ENCODE measurements at places on chromosomes 2 and 18.

DNA sequence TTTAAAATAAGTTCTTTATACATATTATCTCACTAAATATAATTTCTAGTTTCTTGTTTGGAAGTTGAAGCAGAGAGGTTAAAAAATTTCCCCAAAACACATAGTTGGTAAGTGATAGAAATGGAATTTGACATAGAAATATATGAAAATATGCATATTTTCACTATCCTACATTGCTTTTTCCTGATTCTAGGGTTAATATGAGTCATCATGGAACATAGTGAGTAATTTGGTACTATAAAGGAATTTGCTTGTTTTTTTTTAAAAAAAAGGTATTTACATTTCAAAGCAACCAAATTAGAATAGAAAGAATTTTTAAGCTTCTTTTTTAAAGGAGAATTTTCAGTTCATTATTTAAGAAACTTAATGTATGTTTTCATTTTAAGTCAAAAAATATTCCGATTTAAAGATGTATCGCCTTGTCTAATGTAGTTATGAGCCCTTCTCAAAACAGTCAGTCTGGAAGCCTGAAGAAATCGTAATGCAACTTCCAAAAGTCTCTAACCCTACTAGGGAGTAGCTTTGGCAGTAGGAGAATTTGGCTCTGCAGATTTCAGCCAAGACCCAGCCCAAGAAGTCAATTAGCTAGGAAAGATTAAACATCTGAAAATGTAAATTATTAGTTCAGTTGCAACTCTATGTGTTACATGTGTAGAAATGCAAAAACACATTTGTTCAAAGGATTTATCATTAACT lies 147.3 kb downstream of the RDH14 start:
- DNase-seq = no peak

GRCh38 chr2:29236074-29236473 lies 120.9 kb downstream of the CLIP4 start:
- no peak for DNase-seq

DNA sequence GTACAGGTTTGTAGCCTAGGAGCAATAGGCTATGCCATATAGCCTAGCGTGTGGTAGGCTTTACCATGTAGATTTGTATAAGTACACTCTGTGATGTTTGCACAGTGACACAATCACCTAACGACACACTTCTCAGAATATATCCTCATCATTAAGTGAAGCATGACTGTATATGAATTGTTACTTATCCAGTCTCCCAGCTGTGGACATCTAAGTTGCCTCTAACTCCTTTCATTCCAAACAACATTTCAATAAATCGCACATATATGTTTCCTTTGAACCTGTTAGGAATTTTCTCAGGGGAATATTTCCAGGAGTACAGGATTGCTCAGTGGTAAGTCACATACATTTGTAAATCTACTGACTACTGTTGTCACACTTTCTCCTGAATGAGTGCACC lies 90.0 kb downstream of the ARHGAP15 start:
- DNase-seq = no peak

DNA sequence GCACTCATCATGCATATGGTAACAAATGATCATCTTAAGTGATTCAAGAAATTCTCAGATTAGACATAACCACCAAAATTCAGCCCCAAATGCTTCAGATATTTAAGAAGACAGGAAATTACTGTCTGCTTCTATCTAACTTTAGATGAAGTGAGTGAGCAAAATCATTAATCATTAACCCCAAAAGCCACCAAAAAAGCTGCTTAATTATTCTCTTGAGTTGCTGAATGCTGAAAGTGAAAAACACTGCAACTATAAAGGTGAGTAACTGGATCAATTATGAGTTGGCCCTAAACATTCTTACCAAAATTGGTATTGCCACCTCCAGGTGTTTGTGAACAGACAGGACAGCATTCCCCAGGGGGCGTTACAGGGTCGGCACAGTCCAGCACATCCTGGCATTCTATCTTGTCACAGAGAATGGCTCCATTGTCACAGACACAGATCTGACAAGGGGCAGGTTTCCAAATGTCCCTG lies 69.6 kb downstream of the COL5A2 start:
- DNase-seq = no peak

DNA sequence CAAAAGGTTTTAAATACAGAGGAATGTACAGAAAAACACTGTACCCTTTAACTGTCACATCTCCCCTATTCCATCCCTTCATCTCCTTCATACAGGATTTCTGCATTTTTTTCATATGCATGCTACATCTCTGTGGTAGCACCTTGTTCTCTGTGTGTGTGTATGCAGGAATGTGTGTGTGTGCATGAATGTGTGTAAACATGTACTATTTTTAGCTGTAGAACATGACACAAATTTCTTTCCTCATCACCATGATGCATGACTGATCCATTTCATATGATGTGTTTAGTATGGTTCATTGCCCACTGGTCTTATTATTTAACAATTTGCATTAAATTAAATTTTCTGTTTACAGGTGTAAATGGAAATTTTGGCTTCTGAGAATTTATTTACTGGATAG lies 21.5 kb upstream of the ZEB2 start:
- DNase-seq = no peak

- no peak for DNase-seq
Observed at GRCh38 chr2:60858897-60859311, 22.5 kb upstream of the REL start.

DNA sequence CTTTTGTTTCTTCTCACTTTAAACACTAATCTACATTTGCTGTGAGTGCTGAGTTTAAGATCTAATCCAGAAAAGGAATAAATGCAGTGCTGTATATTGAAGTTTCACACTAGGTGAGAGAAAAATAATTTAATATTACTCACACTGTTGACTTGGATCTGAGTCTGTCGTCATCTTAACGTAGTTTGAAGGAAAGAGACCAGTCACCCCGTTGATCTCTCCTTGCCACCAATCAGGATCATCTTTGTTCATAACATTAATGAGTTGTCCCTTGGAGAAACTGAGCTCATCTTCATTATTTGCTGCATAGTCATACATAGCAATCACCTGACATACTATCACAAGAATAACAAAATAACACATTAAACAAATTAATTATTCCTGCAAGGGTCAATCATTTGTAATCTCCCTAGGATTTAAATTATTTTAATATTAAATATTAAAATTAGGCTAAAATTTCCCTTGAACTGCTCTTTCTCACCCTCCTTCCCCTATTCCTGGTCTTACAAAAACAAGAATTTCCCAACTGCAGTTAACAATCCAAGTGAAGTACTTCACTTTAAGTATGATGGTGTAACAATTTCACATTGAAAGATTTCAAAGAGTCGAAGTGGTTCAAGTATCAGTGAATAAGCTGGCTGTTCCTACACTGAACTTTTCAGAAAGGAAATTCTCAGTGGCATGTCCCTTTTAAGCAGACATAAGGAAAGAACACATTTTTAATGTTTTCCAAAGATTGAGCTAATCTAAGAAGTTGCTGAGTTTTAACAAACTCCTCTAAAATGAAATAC lies 71.3 kb downstream of the FAM228A start:
- DNase-seq = no peak

DNA sequence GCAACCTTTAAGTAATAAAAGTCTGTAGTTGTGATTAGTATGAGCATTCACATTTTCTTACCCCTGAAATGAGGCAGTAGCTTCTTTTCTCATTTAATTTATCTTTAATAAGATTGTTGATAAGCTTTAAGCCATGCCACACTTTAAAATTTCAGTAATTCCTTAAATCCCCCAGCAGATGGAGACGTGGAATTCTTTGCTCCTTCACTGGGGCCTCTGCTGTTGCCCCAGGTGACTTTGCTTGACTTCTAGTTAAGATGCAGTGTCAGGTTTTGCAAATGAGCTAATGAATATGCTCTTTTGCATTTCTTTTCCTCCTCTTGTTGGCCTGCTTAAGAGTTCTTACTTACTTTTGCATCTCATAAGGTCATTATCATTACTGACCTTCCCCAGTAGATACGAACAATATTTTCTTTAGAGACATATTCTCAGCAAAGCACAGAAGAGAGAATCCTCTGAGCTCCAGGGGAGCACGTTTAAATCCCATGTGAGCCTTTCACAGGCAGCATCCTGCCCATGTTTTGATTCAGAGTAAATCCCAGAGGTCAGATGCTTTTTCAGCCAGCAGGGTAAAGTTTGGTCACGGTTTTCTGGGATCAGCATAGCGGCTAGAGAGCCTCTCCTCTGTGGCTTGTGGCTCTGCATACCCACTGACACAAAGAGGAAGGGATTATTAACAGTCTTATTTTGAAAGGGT lies 222.9 kb downstream of the PTPRM start:
- DNase-seq = no peak

GRCh38 chr2:70743068-70743467 lies 24.9 kb downstream of the ADD2 start:
- no peak for DNase-seq

- DNase-seq = no peak
Observed at GRCh38 chr18:63488160-63488559, 11.4 kb downstream of the SERPINB5 start.

DNA sequence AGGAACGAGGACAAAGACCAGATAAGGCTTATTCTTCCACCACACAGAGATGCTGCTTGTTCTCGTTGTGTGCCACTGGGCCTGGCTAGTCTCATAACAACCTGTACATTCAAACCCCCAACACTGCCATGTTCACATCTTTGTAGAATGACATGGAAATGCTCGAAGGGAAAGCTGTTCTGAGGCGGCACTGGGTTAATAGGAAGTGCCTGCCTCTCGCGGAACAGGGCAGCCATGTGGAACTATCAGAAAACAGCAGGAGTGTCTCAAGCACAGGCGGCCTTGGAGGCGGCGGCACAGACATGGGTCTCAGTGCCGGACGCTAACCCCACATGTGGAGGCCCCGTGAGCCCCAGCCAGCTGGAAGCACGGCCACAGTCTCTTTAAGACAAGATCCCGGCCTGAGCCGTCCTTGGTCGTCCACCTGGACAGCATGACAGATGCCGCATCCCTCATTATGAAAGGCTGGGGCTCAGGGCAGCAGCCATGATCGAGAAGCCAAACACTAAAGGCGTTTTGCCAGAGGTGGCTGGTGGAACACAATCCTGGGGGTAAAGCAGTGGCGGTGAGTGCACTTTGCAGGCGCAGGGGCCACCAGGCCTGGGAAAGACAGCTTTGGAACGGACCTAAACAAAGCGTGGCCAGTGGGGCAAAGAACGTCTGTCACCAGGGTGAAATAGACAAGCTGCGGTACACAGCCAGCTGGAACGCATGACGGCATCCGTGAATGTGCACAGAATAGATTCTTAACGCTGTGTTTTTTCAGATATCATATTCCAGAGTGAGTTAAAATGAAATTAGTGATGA lies 161.0 kb downstream of the HDAC4 start:
- DNase-seq = no peak

GRCh38 chr2:240630771-240631547 lies 5.7 kb downstream of the GPR35 start:
- DNase-seq = no peak

DNA sequence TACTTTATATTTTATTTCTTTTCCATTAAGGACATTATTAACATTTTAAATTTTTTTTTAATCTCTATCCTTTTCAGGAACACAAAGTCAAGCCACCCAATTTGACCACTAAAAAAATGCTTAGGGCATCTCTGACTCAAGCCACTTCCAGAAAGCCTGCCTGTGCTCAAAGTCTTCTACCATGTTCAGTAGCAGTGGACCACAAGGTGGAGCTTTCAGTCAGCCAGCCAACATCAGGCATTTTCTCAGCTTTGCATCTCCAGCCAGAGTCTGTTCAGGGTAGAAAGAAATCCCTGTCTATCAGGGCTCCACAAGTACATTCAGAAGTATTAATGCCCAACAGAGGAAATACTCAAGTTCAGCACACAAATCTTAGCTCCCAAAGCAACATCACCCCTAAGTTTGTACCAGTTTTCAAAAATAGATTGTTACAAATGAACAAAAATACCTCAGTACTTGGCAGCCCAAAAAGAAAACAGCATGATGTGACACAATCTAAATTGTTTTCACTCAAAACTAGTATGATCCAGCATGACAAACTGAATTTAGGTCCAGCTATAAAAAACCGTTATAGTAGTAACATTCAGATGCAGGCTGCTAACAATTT lies 37.6 kb downstream of the C18orf63 start:
- DNase-seq = peak; percentile 60

GRCh38 chr2:108257757-108258331 lies 18.1 kb downstream of the SULT1C3 start:
- no peak for DNase-seq

GRCh38 chr2:166361351-166362153 lies 14.2 kb downstream of the SCN9A start:
- no peak for DNase-seq

DNA sequence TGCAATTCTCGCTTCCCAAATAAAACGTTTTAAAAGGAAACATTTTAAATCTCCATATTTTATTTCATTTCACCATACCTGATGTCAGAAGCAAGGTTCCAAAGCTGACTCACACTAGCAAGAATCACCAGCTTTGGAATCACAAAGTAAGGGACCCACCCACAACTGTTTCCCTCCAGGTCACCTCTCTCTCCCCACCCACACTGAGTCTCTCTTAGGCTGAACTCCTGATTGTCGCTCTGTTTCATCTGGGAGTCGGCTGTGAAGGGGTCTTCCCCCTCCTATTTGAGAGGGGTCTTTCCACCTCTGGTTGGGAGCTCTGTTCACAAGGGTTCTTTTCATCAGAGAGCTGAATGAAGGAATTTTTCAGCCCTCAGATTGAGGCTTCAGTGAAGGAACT lies 128.1 kb downstream of the L3MBTL4 start:
- DNase-seq = no peak

GRCh38 chr2:203451689-203452088 lies 83.4 kb downstream of the RAPH1 start:
- DNase-seq = no peak

- no peak for DNase-seq
Observed at GRCh38 chr18:5980721-5981120, 85.4 kb upstream of the TMEM200C start.

DNA sequence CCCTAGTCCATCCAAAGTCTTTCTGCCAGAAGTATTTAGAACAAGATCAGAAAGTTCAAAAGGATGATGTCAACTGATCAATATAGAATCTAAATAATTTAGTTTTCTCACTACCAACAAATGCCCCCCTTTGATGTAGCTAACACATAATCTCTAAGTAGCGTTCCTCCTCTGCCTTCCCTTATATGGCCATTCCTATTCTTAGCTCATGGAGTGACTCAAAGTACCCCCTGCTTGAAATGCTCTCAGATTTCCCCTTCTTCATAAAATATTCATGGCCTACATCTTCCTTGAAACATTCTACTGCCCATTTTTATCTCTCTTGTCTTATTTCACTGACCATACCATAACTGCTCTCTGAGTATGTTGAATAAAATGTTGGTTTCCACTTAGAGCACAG lies 151.5 kb downstream of the UPP2 start:
- no peak for DNase-seq
